ENCODE measurements at places on chromosomes 4 and X.

- no peak for DNase-seq
These were observed 141.9 kb upstream of the STK26 start for GRCh38 chrX:131881194-131881593.

- DNase-seq: no peak
These were observed 71.7 kb downstream of the YIPF6 start for GRCh38 chrX:68570598-68570997.

GRCh38 chr4:23290656-23291055 is 597.9 kb downstream of the GBA3 start:
- no peak for DNase-seq

DNA sequence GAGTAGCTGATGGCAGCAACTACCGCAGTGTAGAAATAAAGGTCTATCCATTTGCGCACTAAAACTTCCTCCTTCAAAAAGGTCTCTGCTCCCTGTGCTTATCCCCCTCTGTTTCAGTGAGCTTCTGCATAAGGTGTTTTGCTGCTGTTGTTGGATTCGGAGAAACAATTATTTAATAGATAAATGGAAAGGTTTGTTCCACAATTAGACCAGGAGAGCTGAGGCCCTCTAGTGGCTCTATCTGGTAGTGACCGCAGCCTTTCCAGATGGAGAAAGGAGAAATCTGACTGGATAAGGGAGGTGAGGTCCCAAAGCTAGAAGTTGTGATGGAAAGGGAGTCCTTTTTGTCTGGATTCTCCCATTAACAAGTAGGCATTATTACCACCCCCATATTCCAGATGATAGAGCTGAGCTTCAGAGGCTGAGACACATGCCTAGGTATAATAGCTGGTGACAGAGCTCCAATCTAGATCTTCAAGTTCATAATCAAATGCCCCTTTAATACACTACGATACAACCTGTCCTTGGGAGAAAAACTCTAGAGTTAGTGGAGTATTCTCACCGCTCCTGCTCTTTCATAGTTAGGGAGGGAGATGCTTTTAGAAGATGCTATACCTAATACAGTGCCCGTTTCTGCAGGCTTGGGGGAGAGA is 5.1 kb upstream of the GABRQ start:
- DNase-seq: no peak

GRCh38 chr4:156598138-156598681 is 373.4 kb downstream of the PDGFC start:
- no peak for DNase-seq

- no peak for DNase-seq
These were observed 55.6 kb downstream of the HAUS3 start for GRCh38 chr4:2186133-2186864.

- DNase-seq: no peak
These were observed 22.7 kb downstream of the RGS12 start for GRCh38 chr4:3315566-3315965.

- no peak for DNase-seq
These were observed 27.2 kb downstream of the TNIP2 start for GRCh38 chr4:2728806-2729532.

DNA sequence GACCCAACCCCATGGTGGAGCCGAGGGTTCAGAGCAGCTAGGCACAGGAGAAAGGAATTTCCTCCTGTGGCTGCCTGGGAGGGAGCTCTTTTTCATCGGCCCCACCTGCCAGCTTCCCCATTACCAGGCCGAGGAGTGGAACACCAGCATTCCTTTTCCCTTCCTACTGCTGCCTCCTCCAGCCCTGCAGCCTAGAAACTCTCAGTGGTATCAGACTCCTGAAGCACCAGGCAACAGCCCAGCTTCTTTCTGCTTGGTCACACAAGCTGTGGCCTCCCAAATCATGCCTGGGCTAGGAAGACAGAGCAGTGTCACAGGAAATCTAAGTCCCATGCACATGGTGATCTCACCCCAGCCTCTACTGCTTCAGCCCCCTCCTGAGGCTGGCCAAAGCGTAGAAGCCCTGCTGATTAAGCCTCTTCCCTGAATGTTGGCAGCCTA is 30.1 kb downstream of the RTL5 start:
- DNase-seq: no peak

DNA sequence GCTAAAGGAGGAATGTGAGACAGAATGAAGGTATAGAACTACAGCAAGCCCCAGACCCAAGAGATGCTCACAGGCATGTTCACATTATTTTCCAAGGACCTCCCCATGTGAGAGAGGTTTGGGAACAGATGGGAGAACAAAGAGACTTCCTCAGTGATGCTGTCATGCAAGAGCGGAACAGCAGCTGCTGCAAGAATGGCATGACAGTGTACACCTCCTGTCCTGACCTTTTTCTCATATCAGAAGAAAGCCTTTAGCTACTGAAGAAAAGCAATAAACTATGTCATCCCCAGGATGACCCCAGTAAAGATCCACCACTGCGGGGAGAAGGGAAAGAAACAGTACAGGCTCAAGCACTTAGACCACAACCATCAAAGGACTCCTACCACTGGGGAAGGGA is 7.2 kb downstream of the PRDM5 start:
- DNase-seq: no peak

GRCh38 chr4:182881914-182882313 is 35.3 kb downstream of the DCTD start:
- DNase-seq: no peak

All from activated CD8-positive, alpha-beta memory T cell treated with anti-CD3 and anti-CD28 coated beads for 48 hours (primary cell).